Activated CD8-positive, alpha-beta memory T cell treated with anti-CD3 and anti-CD28 coated beads, Interleukin-2, amount 10 ng/mL, durations not matched to agents 7 days and 5 days (primary cell): ENCODE measurements at places on chromosomes 3 and 15. TPM values are rescaled to one million over a fixed set of nuclear protein-coding genes. Genes with fewer than 3 reads are reported as not detected.

Gene COL7A1
- 1.1 TPM for total RNA-seq

Gene DYNLT2B
- total RNA-seq, result 13.9 TPM

Gene ACTC1
- not detected for total RNA-seq

DNA sequence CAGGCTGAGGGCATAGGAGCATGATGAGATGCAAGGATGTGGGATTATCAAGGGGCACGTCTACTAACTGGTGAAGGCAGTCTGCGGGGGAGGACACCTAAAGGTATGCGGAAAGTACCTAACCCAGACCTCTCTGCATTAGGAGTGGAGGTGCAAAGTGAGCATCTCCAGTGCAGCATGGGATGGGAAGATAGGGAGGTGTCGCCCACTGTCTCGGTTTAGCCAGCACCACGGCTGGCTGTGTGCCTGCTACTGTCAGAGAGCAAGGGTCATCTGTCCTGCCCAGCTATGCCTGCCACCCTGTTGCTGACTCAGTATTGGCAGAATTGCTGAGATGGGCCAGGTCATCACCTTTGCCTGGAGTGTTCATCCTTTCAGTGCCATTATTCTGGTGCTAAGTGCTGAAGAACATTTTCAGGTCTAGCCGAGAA is 40.1 kb downstream of the OXNAD1 start:
- DNase-seq, result peak; percentile 55
- peak overlapping the region; percentile 87 for H3K27ac ChIP-seq
- peaks cover 81% of the 10 kb centered on the region for H3K36me3 ChIP-seq
- H3K27me3 ChIP-seq, result no peaks in the 10 kb centered on the region
- H3K4me3 ChIP-seq, result peak overlapping the region; percentile 44
- peaks cover 93% of the 10 kb centered on the region for H3K4me1 ChIP-seq

- peak overlapping the region; percentile 98 for H3K27ac ChIP-seq
- H3K27me3 ChIP-seq, result no peaks in the 10 kb centered on the region
- H3K4me3 ChIP-seq, result peak overlapping the region; percentile 97
- peaks cover 30% of the 10 kb centered on the region for H3K4me1 ChIP-seq
- peaks cover 23% of the 10 kb centered on the region for H3K36me3 ChIP-seq
Measured at GRCh38 chr3:119497820-119498185, 544 bp upstream of the TIMMDC1 start.

DNA sequence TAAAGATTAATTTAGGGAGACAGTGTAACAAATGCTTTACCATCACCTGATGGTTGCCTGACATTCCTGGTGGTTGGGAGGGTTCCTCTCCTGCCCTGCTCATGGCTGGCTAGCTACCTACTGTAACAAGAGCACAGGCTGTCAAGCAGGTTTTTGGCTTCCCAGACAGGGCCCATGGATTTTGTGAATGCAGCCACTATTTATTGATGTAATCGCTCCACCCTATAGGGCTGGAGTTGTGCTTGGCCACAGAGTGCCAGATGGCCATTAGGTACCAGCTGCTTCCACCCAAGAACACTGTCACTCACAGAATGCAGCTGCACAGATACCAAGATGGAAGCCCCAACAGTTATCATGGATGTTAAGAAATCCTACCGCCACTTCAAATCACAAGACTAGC is 31.0 kb upstream of the KLHL25 start:
- no peak overlapping the region for H3K27ac ChIP-seq
- no peak for DNase-seq
- peaks cover 12% of the 10 kb centered on the region for H3K27me3 ChIP-seq
- no peak overlapping the region for H3K4me3 ChIP-seq
- no peaks in the 10 kb centered on the region for H3K36me3 ChIP-seq

DNA sequence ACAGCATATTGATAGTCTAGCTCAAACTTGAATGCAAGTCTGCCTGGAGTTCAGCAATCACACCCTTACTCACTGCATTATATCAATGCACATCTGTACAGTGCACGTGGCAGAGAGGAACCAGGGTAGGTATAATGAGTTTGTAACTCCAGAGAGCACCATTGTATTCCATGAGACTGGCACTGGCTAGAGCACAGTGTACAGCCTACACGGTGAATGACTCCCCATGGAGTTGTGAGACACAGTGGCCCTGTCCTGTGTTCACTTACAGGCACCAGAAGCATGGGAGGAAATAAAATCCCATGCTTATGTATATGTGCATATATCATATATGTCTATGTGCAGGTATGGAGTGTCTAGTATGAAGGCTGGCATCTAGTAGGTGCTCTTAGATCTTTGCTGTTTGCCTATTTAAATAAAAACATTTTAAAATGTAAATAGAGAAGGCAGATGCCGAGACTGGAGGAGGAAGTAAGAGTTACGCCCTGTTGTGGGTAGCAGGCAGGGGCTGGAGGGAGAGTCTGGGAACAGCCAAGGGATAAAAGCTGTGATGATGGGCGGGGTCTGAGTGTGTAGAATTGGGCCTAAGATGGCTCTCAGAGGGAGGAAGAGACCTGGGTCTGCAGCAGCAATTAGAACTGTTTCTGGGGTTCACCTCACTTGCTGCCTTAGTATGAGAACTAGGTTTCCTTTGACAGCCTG is 360.7 kb upstream of the ICE2 start:
- peak overlapping the region; percentile 84 for H3K27ac ChIP-seq
- peaks cover 49% of the 10 kb centered on the region for H3K4me1 ChIP-seq
- H3K4me3 ChIP-seq, result no peak overlapping the region
- DNase-seq, result no peak
- H3K27me3 ChIP-seq, result peaks cover 74% of the 10 kb centered on the region

- H3K27me3 ChIP-seq, result no peaks in the 10 kb centered on the region
- DNase-seq, result no peak
- no peak overlapping the region for H3K27ac ChIP-seq
- no peaks in the 10 kb centered on the region for H3K36me3 ChIP-seq
- H3K4me1 ChIP-seq, result no peaks in the 10 kb centered on the region
Measured at GRCh38 chr3:20646425-20646824, 460.4 kb upstream of the SGO1 start.

DNA sequence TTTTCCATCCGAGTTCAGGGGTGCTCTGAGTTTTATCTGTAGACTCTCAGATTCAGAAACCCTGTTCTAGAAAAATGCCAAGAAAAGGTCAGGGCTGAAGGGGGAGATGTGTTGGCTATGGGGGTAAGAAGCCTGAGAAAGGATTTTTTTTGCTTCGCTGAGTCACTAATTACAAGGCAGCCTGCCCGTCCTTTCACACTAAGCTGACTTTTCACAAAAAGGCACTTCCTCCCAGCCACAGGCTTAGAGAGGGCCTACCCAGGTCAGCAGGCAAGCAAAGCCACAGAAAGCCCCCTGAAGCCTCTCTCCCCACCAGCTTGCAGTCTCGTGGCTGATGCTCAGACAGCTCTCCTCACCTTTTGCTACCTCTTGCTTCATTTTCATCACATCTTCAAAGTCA is 192.6 kb upstream of the PRICKLE2 start:
- no peak overlapping the region for H3K4me3 ChIP-seq
- H3K27ac ChIP-seq, result no peak overlapping the region
- no peaks in the 10 kb centered on the region for H3K36me3 ChIP-seq
- H3K4me1 ChIP-seq, result no peaks in the 10 kb centered on the region
- H3K27me3 ChIP-seq, result peaks cover 8% of the 10 kb centered on the region

GRCh38 chr15:61651267-61651666 is 409.0 kb downstream of the VPS13C start:
- no peak for DNase-seq
- H3K27me3 ChIP-seq, result peaks cover 16% of the 10 kb centered on the region
- H3K36me3 ChIP-seq, result no peaks in the 10 kb centered on the region
- no peaks in the 10 kb centered on the region for H3K4me1 ChIP-seq
- no peak overlapping the region for H3K4me3 ChIP-seq
